ENCODE measurements at places on chromosomes 16 and 17. TPM values are rescaled to one million over a fixed set of nuclear protein-coding genes. Genes with fewer than 3 reads are reported as not detected.

The P3H4 gene
- 11.1 TPM for total RNA-seq

The OTOA gene
- total RNA-seq: 0.25 TPM

The PPP1R27 gene
- total RNA-seq: not detected

The PRAC1 gene
- not detected for total RNA-seq

The CACNG3 gene
- total RNA-seq: not detected
